ENCODE measurements at places on chromosomes 1 and 21.

- DNase-seq, result no peak
Measured at GRCh38 chr1:199335496-199335895, 692.0 kb upstream of the NR5A2 start.

- no peak for DNase-seq
Measured at GRCh38 chr1:6087377-6087772, 41.7 kb downstream of the KCNAB2 start.

DNA sequence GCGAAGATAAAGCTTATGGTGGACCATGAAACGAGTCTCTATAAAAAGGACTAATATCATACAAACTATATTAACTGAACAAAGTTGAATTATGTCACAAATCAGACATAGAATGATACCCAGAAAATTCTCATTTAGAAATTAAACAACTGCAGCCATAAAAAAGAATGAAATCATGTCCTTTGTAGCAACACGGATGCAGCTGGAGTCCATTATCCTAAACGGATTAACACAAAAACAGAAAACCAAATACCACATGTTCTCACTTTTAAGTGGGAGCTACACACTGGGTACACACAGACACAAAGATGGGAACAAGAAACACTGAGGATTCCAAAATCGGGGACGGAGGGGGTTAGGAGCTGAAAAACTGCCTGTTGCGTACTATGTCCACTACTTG is 11.5 kb downstream of the COP1 start:
- DNase-seq, result no peak

DNA sequence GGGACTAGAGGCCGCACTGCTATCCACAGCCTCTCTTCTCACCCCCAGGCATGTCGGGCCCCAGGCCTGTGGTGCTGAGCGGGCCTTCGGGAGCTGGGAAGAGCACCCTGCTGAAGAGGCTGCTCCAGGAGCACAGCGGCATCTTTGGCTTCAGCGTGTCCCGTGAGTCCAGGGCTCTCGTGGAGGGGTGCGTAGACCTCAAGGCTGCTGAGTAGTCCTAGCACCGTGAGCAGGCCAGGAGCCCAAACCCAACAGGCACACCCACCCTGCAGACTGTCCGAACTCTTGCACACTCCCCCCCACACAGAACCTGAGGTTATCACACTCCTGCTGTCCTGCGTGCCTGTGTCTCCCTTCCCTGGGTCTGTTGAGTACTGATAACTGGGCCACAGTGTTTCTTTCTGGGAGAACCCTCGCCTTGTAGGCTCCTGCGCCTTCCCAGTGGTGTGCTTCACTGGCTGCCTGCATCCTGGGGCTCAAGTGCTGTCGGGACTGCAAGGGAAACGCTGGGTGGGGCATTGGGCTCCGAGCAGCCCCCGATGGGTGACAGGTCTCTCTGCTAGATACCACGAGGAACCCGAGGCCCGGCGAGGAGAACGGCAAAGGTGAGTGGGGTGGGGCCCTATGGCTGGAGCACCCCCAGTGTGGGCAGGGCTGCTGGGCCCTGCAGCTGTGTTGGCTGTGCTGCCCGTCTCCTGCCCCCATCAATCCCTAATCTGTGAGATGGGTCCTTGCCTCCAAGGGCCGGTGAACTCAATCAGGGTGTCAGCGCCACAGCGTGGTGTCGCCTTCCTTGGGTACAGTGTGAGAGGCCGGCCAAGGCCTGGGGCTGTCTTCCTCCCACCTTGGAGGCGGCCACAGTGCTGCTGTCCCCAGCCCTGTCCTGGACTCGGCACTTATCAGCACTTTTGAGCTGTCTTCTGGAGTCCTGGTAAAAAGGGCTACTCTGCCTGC is 4.0 kb upstream of the GJC2 start:
- DNase-seq, result no peak

DNA sequence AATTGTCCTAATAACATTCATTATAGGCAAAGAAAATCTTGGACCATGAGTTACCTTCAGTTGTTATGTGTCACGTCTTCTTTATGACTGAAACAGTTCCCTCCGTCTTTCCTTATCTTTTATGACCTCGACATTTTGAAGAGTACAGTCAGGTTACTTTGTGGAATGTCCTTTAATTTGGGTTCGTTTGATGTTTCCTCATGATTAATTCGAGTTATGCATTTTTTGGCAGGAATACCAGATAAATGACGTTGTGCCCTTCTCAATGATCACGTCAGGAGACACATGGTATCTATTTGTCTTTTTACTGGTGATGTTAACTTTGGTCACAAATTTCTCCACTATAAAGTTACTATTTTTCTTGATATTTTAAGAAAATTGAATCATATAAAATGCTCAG is 17.3 kb upstream of the KLF17 start:
- DNase-seq, result no peak

- no peak for DNase-seq
Measured at GRCh38 chr1:216306830-216307229, 116.4 kb downstream of the USH2A start.

DNA sequence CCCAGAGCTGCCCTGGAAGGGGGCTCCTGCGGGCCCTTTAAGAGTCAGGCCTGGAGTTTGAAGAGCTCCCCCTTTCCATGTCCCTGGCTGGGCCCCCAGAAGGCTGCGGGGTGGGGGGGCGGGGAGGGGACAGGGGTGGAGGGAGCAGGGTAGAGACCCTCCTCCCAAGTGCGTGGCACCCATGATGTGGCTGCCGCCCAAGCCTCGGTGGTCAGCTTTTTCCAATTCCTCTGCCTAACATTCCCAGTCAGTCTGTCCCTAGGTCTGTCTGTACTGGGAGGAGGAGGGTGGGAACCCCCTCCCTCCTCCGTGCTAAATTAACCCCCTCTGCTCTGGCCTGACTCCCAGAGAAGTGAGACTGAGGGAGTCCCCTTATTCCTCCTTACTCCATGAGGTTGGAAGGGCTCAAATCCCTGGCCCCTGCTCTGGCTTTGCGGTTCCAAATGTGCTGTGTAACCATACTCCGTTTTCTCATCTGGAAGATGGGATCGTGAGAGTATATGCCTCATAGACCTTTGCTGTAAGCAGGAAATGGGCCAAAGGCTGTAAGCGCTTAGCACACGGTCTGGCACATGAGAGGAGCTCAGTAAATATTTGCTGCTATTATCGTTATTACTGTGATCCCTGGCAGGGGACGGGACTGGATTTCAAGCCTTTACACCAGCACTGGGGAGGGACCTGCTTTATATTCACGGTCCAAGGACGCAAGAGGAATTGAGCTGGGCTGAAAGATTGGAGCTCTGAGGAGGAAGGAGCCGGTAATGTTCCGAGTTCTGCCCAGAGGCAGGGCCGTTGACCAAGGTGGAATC is 658 bp upstream of the COL16A1 start:
- DNase-seq, result no peak

Data from GM12878 (cell line).